ENCODE measurements at places on chromosomes 12 and 14.

DNA sequence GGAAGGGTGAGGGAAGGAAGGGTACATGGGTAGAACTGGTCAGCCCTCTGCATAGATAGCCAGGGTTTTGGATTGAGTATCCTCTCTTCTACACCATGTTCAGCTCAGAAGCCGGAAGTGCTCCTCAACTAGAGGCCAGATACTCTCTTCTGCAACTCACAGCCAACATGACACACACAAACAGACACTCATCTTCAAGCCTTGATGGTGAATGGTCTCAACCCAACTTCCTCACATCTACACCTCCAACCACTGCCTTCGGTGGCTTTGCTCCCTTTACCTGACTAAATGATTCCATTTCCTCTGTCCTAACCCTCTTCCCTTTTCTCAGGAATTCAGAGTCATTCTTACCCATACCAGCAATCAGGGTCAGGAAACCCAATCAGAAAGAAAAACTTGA, 7.6 kb upstream of the FKBP11 start:
- no peak for DNase-seq

- DNase-seq = no peak
Observed at GRCh38 chr12:4830556-4831210, 79.0 kb upstream of the KCNA1 start.

- DNase-seq = no peak
Observed at GRCh38 chr12:13375583-13376345, 179.2 kb downstream of the EMP1 start.

- DNase-seq = no peak
Observed at GRCh38 chr12:107355004-107355565, 261.7 kb upstream of the CRY1 start.

GRCh38 chr14:74858022-74858421, 17.9 kb downstream of the PROX2 start:
- DNase-seq = no peak
